ENCODE measurements at places on chromosomes 13 and 19. TPM values are rescaled to one million over a fixed set of nuclear protein-coding genes. Genes with fewer than 3 reads are reported as not detected.

ZNF730 gene
- 0.22 TPM for total RNA-seq

PROZ gene
- not detected for total RNA-seq

GRCh38 chr19:12785431-12786031 is 5.8 kb upstream of the JUNB start:
- no peak for DNase-seq

GRCh38 chr13:30851697-30852096 is 54.4 kb upstream of the MEDAG start:
- DNase-seq: no peak

GRCh38 chr19:55584871-55585270 is 4.2 kb upstream of the ZNF579 start:
- DNase-seq: no peak

DNA sequence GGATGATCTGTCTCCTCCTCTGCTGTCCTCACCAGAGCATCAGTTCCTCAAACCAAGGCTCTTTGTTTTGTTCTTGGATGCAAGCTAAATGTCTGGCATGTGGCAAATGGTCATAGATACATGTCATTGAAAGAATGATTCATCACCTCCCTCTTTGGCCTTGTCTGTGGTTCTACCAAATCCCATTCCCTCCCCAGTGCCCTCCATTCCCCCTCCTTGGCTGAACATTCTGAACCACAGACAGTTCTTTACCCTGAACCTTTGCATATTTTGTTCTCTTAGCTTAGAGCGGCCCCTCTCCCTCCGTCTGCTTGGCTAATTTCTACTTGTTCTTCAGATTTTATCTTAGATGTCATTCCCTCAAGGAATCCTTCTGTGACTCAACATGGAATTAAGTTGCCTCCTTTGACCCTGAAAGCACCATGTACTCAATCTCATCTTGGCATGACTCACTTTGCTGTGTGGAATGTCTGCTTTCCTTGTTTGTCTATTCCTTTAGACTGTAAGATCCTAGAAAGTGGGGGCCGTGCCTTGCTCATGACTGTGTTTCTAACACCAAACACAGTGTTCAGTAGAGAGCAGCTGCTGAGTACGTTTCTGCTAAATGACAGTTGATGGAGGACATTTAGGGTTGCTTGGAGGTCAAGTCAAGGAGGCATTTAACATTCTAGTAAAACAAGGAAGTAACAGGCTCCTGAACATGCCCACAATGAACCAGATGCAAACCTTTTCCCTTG is 8.1 kb downstream of the ALOX5AP start:
- DNase-seq: no peak

GIPR gene
- total RNA-seq: 7.1 TPM

- DNase-seq: no peak
Measured at GRCh38 chr13:93765062-93765461, 538.5 kb downstream of the GPC6 start.

DNA sequence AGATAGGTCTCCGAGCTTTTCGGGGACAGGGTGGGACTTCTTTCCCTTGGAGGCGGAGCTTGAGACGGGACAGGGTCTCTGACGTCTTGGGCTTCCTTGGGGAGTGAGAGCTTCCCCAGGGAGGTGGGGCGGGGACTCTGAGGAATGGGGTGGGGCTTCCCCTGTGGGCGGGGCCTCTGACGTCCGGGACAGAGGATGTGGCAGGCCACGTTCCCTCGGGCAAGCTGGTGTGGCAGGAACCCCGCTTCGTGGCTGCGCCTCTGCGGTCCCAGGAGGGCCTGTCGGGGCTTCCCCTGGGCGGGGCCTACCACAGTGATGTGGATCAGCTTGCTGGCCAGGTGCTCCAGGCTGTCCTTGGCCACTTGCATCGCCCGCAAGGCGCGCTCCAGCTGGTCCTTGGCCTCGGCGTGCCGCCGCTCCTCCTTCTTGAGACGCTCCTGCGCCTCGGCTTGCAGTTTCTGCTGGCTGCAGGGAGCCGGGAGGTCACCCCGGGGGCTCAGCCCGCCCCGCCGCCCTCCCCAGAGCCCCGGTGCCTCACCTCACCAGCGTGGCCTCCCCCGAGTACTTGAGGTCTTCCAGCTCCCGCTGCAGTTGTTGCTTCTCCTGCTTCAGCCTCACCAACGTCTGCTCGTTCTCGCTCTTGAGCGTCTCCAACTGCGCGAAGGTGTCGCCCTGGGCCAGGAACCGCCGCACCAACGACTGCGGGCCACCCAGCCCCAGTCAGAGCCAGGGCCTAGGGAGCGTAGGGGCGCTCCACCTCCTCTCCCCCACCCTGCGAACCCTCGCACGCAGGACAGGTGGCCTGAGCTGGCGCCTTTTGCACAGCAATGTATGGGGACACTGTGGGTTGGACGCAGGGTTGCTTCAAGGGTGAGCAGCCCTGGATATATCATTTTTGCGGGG is 3.3 kb upstream of the RGL3 start:
- no peak for DNase-seq

DNA sequence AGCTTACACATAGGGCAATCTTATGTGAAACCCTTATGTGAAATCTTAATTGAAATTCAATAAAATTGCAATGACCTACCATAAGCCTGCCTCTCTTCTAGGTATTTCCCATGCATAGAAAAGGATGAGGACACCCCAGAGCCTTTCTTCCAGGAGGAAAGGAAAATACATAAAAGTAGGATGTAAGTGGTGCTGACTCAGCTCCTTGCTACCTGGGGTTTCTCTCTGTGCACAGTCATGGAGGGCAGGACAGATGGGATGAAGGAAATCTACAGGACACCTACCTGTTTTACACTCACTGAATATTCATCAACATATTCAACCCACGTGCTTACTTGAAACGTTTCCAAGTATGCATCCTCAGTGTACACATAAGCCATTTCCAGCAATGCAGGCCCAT is 1299.2 kb upstream of the SLC10A2 start:
- DNase-seq: no peak

LIM2 gene
- not detected for total RNA-seq

DNA sequence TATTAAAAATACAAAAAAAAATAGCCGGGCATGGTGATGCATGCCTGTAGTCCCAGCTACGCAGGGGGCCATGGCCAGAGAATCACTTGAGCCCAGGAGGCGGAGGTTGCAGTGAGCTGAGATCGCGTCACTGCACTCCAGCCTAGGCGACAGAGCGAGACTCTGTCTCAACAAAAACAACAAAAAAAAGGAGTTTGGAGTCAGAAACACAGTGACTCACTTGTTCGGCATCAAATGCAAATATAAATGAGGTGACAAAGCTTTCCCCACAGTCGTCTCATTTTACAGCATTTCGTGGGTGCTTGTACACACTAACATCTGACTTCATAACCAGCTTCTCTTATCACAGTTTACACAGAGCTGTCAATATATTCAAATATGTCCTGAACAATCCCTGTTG is 11.0 kb downstream of the ZNF665 start:
- DNase-seq: no peak

HSH2D gene
- total RNA-seq: 1.2 TPM

DNA sequence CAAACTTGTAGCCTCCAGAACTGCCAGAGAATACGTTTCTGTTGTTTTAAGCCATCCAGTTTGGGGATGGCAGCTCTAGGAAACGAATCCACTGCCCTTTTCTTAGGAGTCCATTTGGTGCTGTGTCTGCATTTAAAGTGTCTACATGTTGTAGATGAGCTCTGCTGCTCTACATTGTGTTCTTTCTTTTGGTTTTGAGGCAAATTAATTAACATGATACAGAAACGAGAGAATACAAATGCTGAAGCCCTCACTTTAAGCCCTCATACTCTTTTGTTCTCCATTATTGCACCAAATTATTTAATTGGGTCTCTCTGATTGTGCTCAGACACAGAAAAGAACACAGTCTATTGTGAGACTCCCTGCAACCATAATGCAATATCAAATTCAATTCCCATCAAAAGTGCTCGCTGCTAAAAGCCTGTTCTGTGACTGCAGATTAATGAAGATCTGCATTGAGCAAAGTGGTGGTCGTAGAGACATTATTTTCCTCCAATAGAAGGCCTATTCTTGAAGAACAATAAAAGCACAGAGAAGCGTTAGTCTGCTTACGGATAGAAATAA is 166.3 kb upstream of the SOX21 start:
- no peak for DNase-seq

DNA sequence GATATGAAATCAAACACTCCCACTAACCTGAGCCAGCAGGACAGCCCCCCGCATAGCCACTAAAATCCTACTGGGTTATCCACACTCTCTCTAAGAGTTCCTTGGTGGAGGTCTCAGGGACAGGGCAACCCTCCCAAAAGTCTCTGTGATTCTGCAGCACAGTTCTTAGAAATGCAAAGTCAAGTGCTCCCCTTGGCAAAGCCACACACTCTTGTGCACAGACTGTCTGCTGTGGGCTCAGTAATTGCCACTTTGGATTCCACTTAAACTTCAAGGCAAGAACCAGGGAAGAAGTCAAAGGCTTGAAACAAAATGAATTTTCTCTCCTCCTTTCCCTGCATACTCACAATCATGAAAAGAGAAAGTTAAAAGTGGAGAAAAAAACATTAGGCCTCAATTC is 61.5 kb downstream of the DOCK9 start:
- DNase-seq: no peak

DNA sequence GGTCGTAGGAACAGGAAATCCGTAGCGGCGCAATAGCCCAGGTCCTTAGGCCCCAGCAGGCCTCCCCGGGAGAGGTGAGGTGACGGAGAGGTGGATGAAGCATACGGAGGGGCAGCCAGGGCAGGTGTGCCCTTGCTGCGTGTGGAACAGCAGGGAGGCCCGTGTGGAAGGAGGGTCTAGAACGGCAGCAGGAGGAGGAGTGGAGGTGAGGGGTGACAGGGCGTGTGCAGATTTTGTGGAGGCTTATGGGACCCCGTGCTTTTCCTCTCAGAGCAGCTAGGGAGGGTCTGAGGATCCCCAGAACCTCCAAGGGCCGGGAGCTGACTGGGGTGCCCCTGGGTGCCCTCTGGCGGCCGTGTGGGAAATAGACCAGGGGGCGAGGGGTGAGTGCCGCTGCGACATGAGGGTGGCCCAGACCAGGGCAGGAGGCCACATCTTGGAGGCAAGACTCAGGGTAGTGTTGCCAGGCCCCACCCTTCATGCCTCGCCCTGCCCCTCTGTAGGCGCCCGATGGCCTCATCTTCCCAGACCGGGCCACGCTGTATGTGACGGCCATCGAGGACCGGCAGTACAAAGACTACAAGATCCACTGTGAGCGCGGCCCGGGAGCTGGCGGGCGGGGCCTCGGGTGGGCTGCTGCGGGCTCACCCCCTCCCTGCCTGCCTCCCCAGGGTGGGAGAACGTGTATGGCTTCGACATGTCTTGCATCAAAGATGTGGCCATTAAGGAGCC is 5.0 kb upstream of the ADM5 start:
- DNase-seq: no peak

PALM gene
- total RNA-seq: 212 TPM

DNA sequence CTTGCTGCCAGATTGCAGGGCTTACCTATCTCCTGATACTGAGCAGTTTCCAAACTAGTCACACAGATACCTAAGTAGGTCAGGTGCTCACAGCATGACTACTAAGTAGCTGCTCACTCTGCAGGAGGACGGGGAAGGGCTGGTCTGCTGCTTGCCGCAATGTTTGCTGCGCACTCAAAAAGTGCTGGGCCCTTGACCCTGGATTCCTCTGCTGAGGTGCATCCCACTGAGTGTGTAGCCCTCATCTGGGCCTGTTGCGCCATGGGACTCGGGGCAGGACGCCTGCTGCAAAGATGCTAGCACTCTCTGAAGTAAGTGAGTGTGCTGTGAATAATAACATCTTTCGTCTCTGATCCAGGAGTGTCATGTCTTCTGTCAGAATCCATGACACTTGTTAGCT is 59.2 kb upstream of the MEDAG start:
- no peak for DNase-seq

- no peak for DNase-seq
Measured at GRCh38 chr19:2497186-2497585, 21.3 kb downstream of the GADD45B start.

TLE6 gene
- 0.93 TPM for total RNA-seq

BABAM1 gene
- total RNA-seq: 66.0 TPM

FREM2 gene
- 0.61 TPM for total RNA-seq

NLRP9 gene
- total RNA-seq: not detected

- no peak for DNase-seq
Measured at GRCh38 chr19:16027528-16027927, 48.8 kb upstream of the TPM4 start.

GRCh38 chr13:95724252-95724651 is 47.3 kb downstream of the DNAJC3 start:
- no peak for DNase-seq

ERFL gene
- total RNA-seq: 0.19 TPM
